ENCODE measurements at places on chromosomes 3 and 15. TPM values are rescaled to one million over a fixed set of nuclear protein-coding genes. Genes with fewer than 3 reads are reported as not detected.

DNA sequence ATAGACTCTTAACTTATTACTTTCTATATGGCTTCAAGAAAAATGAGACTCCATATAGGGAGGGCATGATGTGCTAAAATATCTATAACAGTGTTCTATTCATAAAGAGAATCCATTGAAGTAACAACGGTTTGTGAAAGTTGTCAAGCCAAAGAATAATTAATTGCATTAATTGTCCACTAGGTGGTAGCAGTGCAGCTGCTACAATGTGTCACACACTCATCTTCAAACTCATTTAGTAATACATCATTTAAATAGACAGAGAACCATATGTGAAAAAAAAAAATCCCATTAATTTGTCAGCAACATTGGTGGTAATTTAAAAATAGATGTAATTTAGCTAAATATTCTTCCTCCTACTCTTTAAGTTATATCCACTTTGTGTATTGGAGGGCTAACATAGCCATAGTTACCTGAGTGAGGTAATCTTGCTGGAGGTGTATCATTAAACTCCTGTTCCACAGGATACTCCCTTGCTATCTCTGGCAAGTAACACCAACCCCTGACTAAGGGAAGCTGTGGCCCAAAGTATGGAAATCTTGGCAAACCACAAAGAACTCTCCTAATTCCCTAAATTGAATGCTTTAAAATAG is 3.7 kb upstream of the CPA3 start:
- no peak for DNase-seq

ARF4 gene
- total RNA-seq: 137 TPM

- DNase-seq: no peak
Observed at GRCh38 chr3:63528325-63529000, 124.0 kb upstream of the SNTN start.

ADAMTSL3 gene
- total RNA-seq: 1.4 TPM

- no peak for DNase-seq
Observed at GRCh38 chr3:25071846-25072245, 356.2 kb upstream of the RARB start.
